Left lobe of liver (tissue), 2 donors: ENCODE measurements at places on chromosomes 3 and 15. TPM values are rescaled to one million over a fixed set of nuclear protein-coding genes. Genes with fewer than 3 reads are reported as not detected.

Gene HYAL3
- total RNA-seq: 2.9 TPM

Gene RPUSD2
- total RNA-seq: 7.4 TPM

Gene FES
- total RNA-seq: 39.4 TPM

Gene NUP210
- 19.1 TPM for total RNA-seq

Gene ESYT3
- 0.20 TPM for total RNA-seq

Gene LMOD3
- not detected for total RNA-seq

Gene LDHAL6B
- total RNA-seq: not detected

Gene TMEM266
- not detected for total RNA-seq

Gene GOLGA8G
- total RNA-seq: not detected

Gene PCSK6
- total RNA-seq: 180 TPM
